ENCODE measurements at places on chromosomes 13 and 19. TPM values are rescaled to one million over a fixed set of nuclear protein-coding genes. Genes with fewer than 3 reads are reported as not detected.

- no peak for DNase-seq
Measured at GRCh38 chr19:10182847-10183246, 11.9 kb downstream of the DNMT1 start.

GRCh38 chr13:36559375-36559774 is 114.4 kb upstream of the SERTM1 start:
- no peak for DNase-seq

DNA sequence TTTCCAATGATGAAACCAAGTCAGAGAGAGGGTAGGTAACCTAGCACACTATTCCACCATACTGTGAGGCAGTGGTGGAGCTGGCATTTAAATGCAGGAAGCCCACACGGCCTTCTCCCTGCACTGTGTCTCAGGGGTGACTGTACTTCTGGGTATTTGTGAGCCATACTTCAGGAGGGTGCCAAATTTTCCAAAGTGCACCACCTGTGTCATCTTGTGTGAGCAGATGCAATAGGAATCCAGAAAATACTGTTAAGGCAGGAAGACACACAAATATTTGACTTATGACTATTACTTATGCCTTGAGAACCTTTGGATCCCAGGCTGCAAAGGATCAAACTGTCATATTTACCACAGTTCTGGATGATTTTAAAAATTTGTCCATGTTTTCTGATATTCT is 17.3 kb downstream of the ZNF229 start:
- no peak for DNase-seq

- DNase-seq, result peak; percentile 0
Measured at GRCh38 chr13:113669231-113669754, 2.3 kb downstream of the GRK1 start.

GRCh38 chr13:111317571-111318345 is 2.7 kb upstream of the TEX29 start:
- no peak for DNase-seq

DNA sequence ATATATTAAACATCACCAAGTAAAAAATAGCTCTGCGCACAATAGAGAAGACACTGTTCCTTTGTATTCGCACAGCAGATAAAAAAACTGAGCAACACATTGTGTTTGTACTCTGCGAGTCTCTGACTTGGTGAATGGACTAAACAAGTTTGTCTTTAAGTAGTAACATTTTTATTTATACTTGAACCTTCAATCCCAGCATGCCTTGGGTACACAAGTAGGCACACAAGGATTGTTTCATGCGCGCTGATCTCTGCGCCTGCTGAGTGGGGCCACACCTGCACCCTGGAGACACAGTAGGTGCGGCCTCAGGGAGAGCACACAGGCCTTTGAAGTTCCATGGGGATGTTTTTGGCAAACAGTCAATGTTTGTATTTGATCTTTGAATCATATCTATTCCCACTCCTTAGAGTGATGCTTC is 318.9 kb downstream of the MYO16 start:
- DNase-seq, result no peak

DNA sequence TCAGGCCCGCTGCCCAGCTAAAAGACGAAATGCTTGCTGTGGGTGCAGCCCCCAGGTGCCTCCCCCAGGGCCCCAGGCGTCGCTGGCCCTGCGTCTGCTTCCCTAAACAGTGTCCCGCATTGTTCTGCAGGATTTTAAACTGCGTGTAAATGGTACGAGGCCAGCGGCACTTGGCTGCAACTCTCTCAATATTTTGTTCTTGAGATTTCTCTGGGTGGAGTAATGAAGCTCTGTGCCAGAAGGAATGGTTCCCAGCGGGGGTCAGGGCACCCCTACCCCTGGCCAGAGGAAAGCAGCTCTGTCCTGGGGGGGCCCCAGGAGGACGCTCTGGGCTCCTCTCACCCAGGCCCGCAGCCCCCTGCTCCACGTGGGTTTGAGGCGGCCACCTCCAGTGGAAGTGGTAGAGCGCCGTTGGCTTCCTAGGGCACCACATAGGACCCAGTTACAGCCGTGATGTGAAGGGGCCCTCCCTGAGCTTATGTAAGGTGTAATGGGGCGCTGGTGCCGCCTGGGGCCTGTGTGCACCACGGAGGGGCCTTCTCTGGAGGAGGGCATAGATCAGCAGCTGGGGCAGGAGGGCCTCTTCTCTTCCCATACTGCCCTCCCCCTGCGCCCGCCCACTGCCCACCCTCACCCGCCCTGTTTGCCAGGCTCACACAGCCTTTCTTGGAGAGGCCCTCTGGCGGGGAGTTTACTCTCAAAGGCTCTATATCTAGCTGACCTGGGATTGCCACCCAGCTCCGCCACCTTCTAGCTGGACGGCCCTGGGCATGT is 19.8 kb downstream of the PAK4 start:
- DNase-seq, result no peak

GRCh38 chr19:4556597-4557127 is 2.8 kb downstream of the SEMA6B start:
- DNase-seq, result no peak

HSD17B14 gene
- total RNA-seq, result 1.8 TPM

MBD3L2 gene
- total RNA-seq, result not detected

LIM2 gene
- not detected for total RNA-seq

ZNF302 gene
- 45.6 TPM for total RNA-seq

Measured in left ventricle myocardium inferior (tissue), 1 donor.